ENCODE measurements at places on chromosomes 3 and 15.

- no peak for DNase-seq
Observed at GRCh38 chr3:65961733-65962132, 77.0 kb downstream of the MAGI1 start.

DNA sequence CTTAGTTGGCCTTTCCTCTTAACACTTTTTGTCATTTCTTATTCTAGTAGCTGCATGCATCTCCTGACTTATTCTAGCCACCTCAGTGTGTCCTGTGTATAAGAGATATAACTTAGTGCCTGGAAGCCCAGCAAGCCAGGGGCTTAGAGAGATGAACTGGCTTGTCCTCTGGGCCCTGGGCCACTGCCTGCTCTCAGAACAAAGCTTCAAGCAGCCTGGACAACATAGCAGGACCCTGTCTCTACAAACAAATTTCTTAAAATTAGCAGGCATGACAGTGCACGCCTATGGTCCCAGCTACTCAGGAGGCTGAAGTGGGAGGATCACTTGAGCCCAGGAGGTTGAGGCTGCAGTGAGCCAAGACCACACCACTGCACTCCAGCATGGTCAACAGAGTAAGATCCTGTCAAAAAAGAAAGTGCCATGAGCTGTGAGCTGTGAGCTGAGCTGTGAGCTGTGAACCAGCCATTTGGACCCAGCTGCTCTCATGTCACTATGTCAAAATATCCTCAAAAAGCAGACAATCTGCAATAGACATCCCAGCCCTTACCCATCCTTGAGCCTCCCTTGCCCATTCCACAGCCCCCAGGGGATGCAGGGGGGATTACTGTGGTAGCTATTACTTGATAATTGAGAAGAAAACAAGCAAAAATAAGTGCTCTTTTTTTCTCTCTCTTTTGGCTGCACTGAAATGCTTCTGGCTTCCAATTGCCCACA, 174.5 kb downstream of the OPA1 start:
- no peak for DNase-seq

DNA sequence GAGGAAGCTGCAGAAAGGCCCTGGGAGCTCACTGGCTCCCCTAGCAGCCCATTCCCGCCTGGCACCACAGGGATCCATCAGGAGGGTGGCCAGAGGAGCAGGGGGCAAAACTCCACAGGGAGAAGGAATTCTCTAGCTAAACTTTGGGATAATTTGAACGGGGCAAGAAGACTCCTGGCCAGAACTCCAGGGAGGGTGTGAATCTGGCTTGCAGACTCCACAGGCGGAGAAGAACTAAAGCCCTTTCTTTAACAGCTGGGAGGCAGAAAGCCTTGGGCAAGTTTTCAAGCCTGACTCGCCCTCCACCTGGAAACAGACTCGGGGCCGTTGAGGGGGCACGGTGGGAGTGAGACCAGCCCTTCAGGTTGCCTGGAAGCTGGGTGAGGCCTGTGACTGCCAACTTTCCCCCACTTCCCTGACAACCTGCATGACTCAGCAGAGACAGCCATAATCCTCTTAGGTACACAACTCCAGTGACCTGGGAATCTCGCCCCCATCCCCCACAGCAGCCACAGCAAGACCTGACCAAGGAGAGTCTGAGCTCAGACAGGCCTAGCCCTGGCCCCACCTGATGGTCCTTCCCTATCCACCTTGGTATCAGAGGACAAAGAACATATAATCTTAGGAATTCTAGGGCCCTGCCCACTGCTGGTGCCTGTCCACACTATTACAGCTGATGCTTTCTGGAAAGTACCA, 28.6 kb downstream of the SLC27A2 start:
- no peak for DNase-seq

GRCh38 chr15:40238532-40239403, at the start of gene PAK6:
Gene PAK6, plus strand, starts transcription at chr15:40239063. Its CDS starts 25,723 bp downstream, at chr15:40264786.
- DNase-seq = peak; percentile 20

- DNase-seq = no peak
Observed at GRCh38 chr3:55516392-55517030, 29.4 kb upstream of the WNT5A start.

GRCh38 chr15:38208779-38209178, 43.9 kb upstream of the SPRED1 start:
- no peak for DNase-seq

- DNase-seq = no peak
Observed at GRCh38 chr3:69368129-69368741, 17.7 kb downstream of the FRMD4B start.

Measured in stimulated activated CD8-positive, alpha-beta memory T cell treated with anti-CD3 and anti-CD28 coated beads, Interleukin-4, amount 100 ng/mL, for 24 hours (primary cell).